ENCODE measurements at places on chromosomes 3 and 15.

- no peak for DNase-seq
Measured at GRCh38 chr3:26558257-26558656, 64.3 kb upstream of the LRRC3B start.

DNA sequence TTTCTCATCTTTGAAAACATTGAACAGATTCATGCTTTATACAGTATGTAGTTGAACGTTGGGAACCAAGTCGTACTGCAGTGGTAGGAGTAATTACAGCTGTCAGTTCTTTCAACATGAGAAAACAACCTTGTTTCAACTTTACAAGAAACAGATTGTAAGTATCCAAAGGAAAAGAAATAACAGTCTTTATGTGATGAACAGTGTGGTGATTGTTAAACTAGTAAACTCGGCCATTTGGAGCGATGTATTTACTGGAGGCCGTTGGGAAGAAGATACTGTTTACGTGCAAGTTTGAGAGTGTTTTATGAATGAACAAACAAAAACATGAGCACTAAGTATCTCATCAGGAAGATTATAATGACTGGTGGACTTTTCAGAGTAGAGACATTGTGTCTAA, 48.4 kb downstream of the EPHA3 start:
- no peak for DNase-seq

DNA sequence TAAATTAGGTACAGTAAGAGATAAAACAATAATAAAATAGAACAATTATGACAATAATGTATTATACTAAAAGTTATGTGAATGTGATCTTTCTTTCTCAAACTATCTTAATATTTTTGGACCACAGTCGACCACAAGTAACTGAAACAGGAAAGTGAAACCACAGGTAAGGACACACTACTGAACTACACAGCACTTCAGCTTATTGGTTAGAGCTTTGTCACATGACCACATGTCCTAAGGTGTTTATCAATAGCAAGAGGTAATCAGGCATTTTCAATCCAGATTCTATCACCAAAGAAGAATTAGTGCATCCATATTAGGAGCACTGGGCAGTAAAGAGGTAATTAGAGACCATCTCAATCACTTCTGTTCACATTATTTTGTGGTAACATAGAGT, 392.8 kb downstream of the RSL24D1 start:
- DNase-seq: peak; percentile 59

GRCh38 chr3:124091716-124092115, 99.8 kb upstream of the ROPN1 start:
- DNase-seq: no peak
